ENCODE measurements at places on chromosomes 13 and 19.
A peak's percentile ranks its signal among the peaks of the same experiment; 100 is the strongest.

DNA sequence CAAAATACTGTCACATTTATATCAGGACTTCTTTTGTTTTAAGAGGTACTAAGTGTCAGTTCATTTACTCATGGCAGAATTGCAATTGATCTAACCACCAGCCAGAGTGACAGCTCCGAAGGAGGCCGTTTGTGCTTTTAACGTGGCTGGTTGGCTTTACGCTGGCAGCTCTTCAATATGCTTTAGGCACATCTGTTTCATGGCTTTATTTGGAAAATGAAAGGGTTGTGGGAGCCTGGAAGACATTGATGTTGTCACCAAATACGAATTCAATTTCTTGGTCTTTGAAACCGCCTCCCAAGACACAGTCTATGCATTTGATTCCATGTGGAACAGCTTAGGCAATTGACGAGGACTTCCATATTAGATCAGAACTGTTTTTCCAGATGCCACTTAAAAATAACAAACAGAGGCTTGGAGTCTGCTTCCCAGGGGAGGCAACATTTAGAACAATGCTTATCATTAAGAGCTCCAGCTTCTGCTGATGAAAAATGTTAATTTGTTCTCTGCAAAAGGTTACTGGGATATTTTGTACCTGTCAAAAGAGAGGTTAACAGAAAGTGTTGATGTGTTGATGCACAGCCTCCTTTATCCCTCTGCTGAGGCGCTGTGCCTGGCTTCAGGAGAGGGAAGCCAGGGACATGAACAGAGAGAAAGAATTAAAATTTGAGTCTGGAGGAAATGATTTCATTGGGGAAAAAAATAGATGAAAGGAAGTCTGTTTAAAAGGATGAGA, 64.0 kb upstream of the TNFRSF19 start:
- peak; percentile 26 for DNase-seq

DNA sequence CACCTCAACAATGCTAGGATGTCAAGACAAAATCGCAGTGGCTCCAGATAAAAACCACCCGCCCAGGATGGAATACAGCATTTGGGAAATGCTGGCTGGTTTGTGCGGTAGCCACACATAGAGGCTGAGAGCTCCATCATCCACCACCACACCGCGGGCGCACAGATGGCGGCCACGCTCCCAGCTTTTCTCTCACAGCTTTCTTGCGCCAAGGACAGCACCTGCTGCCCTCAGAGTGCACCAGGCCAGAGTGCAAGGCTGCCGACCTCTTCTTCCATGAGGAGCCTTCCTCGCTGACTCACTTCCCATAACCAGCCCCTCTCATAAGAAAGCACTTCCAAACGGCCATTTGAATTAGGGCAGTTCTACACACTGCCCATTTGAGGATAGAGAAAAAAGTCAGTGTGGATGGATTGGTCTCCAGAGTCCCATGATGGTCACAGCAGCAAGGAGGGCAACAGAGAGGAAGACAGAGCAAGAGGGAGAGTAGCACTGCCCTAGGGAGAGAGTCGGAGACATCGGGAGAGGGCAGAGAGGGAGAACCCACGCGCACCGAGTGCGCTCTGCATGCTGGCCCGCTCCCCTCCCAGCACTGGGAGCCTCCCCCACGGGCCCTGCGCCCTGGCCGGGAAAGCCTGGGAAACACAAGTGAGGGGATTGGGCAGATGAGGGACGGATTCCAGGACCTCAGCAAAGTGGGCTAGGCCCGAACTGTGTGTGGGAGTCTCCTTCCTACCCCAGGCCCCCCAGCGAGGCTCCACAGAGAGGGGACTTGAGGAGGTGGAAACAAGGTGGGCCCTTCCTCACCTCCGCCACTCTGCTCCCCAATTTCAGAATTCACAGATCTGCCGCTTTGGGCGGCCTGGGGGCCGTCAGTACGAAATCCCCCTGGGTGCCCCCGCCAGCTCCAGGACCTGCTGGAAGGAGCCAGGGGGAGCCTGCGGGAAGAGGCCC, 156.9 kb downstream of the USP12 start:
- no peak for DNase-seq

DNA sequence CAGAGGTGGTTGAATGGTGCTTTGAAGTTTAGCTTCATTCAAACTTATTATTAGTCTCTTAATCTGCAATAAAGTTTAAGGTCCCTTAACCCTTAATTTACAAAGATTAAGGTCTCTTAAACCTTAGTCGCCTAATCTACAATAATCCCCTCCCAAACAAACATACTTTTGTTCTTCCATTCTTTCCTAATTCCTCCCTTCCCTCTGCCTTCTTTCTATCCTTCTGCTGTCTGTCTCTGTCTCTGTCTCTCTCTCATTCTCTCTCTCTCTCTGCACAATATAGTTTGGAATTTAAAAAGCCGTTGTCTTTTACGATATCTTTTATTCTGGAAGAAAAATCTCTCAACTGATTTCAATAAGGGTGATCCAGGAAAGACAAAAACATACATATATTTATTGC, 1096.8 kb upstream of the ATXN8OS start:
- DNase-seq: no peak

GRCh38 chr13:103540382-103540765, 474.2 kb upstream of the SLC10A2 start:
- no peak for DNase-seq

- DNase-seq: no peak
Observed at GRCh38 chr19:15439078-15439799, 10.5 kb downstream of the WIZ start.

- DNase-seq: no peak
Observed at GRCh38 chr19:35786299-35787160, 11.2 kb downstream of the ARHGAP33 start.

DNA sequence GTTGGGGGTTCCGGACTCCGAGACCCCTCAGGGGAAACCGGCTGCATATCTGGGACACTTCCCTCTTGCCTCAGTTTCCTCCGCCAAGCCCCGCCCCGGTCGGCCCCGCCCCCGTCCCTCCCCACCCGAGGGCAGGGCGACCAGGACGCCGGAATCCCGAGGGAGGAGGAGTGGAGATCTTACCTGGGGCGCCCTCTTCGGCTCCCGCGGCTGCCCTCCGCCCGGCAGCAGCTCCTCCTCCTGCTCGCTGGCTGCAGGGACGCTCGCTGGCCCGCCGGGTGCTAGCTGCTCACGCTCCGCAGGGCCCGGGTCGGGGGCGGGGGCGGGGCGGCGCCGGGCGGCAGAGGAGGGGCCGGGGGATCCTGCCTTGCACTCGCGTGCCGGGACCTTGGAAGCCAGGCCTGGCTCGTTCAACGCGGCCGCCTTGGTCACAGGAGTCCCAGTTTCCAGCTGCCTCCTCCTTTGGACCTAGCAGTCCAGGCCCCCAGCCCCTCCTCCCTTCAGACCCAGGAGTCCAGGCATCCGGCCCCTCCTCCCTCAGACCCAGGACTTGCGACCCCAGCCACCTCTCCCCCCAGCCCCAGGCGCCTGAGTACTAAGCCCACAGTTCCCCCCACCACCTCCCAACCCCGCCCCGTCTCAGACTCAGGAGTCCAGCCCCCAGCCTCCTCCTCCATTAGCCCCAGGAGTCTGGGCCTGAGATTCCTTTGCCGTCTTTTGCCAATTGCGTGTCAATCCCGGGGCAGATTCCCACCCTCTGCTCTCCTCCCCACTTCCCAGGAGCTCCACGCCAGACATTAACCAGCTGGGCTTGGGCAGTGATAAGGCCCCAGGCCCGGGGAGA, at the start of gene NTF4:
NTF4 (minus strand) TSS at position 51 of the 844 bp plus-strand sequence. CDS start 2,821 bp downstream, outside the sequence.
- DNase-seq: peak; percentile 59

GRCh38 chr19:5130371-5131030, 161.6 kb downstream of the KDM4B start:
- DNase-seq: no peak

- DNase-seq: no peak
Observed at GRCh38 chr13:62613819-62614218, 1198.2 kb upstream of the PCDH20 start.

GRCh38 chr19:12856653-12857052, 18.3 kb downstream of the MAST1 start:
- no peak for DNase-seq

DNA sequence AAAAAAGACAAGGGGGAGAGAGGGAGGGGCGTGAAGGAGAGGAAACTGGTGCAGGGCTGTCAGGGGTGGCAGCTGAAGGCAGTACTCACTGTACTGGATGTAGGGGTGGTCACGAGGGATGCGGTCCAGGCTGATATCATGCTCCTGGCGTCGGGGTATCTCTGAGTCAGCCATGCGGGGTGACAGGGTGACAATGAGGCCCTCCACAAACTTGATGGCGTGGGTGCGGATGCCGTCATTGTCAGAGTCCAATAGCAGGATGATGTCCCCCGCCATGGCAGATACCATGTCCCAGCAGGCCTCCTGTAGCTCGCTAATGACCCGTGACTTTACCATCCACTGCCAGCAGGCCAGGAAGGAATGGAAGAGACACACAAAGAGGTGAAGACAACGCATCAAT, 15.3 kb downstream of the SYMPK start:
- no peak for DNase-seq

- no peak for DNase-seq
Observed at GRCh38 chr19:4776436-4777211, 14.9 kb upstream of the FEM1A start.

GRCh38 chr19:14146789-14147216, 10.4 kb upstream of the ASF1B start:
- peak; percentile 88 for DNase-seq

DNA sequence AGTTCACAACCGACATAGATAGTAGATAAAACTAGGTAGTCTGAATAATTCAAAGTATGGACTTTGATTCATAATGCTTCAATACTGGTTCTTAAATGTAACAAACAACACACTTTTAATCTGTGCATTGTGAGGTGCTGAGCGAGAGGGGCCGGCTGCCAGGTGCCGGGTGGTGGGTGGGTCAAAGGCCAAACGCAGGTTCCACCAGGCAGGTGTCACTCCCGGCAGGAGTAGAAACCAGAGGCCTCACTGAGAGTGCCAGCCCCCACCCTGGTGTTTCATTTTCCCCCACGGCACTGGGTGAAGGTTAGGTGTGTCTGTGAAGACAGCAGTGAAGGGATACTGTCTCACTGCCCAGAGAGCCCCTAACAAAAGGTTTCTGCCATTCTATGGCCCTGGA, 4.2 kb upstream of the TUBGCP3 start:
- DNase-seq: no peak

GRCh38 chr13:111143865-111144540, 28.9 kb downstream of the ARHGEF7 start:
- DNase-seq: no peak

DNA sequence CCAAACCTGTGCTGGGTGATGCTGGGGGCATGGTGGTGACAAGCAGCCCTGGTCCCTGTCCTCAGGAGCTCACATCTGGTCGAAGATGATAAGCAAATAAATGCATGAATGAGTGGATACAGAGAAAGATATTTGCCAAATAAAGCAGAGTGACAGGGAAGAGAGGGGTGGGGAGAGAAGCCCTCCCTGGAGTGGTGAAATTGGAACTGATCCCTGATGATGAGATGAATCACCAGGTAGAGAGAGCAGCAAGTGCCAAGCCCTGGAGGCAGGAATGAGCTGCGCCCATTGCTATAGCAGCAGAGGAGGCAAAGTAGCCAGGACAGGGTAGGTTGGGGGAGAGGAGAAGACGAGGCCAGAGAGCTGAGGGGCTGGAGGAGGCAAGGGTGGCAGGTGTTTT, 13.7 kb downstream of the FXYD5 start:
- peak; percentile 31 for DNase-seq

DNA sequence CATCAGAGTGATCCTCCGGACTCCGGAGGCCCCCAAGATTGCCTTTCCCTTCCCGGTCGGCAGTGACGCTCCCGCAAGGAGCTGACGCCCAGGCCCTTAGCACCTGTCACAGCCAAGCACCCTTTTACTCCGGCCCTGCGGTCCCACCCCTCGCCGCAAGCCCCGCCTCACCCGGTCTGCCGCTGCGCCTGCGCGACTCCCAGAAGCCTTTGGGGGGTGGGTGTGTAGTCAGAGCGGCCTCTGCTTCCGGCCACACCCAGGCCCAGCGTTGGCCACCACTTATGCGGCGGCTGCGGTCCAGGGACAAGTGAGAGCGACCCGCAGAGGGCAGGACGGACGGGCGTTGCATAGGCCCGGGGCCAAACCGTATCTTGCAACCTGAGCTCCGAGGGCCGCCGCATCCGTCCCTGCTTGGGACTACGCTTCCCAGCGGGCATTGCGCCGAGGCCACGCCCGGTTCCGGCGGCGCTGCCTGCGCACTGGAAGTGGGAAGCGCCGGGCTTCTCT, 441 bp upstream of the ZFP28 start:
- peak; percentile 99 for DNase-seq

GRCh38 chr13:100511466-100511865, 77.1 kb downstream of the GGACT start:
- no peak for DNase-seq

DNA sequence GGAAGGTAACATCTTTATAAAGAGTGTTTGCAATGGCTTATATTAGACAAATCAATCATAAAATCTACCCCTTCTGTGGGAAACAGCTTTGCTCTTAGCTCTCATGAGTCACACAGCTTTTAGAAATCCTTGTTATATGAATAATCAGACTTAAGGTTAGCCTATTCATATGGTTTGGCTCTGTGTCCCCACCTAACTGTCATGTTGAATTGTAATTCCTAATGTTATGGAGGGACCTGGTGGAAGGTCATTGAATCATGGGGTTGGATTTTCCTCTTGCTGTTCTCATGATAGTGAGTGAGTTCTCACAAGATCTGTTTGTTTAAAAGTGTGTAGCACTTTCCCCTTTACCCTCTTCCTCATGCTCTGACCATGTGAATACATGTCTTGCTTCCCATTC, 704.2 kb upstream of the KLHL1 start:
- DNase-seq: no peak

DNA sequence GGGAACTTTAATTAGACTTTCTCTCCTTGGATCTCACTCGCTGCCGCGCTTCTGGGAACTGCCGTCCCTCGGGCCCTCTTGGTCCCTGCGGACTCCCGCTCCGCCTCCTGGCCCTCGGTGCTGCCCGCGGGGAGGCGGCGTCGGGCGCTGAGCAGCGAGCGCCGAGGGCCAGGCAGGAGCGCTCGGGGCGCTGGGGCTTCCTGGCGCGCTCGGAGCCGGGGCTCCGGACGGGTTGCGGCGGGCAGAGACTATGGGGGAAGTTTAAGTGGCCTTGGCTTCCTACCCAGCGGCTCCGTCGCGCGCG, 704 bp downstream of the CHST8 start:
- DNase-seq: peak; percentile 46

DNA sequence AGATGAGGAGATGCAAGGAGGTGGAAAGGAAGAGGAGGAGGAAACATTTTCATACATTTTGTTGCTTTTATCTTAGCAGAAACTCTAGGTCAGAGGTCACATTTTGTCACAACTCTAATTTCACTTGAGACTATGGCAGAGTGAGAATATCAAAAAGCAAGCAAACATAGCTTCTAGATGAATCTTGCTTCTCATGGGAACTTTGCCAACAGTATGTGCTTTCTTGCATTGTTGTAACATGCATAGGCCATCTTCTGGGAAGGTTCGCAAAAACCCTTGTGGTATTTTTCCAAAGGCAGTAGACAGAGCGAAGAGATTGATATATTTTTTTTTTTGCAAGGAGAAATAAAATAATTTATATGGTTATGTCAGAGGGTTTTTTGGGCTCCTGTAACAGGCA, 291.3 kb downstream of the MTUS2 start:
- no peak for DNase-seq

- DNase-seq: no peak
Observed at GRCh38 chr19:55485439-55486011, 537 bp downstream of the NAT14 start.

GRCh38 chr19:7590256-7590655, 5.4 kb upstream of the CAMSAP3 start:
- DNase-seq: no peak
